ENCODE measurements at places on chromosomes 6 and 20. TPM values are rescaled to one million over a fixed set of nuclear protein-coding genes. Genes with fewer than 3 reads are reported as not detected.

Gene NOX3
- 3.1 TPM for polyA plus RNA-seq

Gene SPTLC3
- 23.2 TPM for polyA plus RNA-seq

Gene LRFN2
- 1.1 TPM for polyA plus RNA-seq

Gene GINS1
- 17.5 TPM for polyA plus RNA-seq

Gene RIPOR2
- polyA plus RNA-seq, result 8.8 TPM

Gene SALL4
- polyA plus RNA-seq, result 12.9 TPM

Gene HCRTR2
- 0.17 TPM for polyA plus RNA-seq

Gene MYCT1
- 12.5 TPM for polyA plus RNA-seq

Gene GNAS-AS1
- 1.1 TPM for polyA plus RNA-seq
